ENCODE measurements at places on chromosomes 1 and 21.

- DNase-seq = no peak
These were observed 185.3 kb downstream of the AK5 start for GRCh38 chr1:77467021-77467595.

DNA sequence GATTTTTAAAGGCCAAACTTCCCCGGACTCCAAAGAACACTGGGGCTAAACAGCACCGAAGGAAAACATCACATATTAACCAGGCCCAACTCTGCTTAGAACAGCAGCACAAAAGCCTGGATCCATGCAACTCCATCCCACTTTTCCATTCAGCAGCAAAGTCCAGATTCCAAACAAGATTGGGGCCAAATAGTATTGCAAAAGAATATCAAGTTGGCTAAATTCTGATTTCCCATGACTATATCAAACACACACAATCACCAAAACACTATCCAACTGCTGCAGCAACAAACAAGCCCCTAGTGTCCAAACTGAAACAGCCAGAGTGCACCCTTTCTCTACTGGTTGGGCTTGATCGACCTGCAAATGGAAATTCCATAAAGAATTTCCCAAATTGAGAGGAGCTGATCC lies 19.4 kb upstream of the TMEM125 start:
- no peak for DNase-seq

- no peak for DNase-seq
These were observed 12.2 kb downstream of the TRABD2B start for GRCh38 chr1:47985018-47985417.

- no peak for DNase-seq
These were observed 29.6 kb downstream of the TOMM20 start for GRCh38 chr1:235098991-235099390.

- DNase-seq = no peak
These were observed 880.2 kb upstream of the NEGR1 start for GRCh38 chr1:73162564-73162963.

GRCh38 chr1:220875260-220875659 lies 4.0 kb upstream of the HLX start:
- no peak for DNase-seq

- no peak for DNase-seq
These were observed 134.8 kb downstream of the BACH1 start for GRCh38 chr21:29433366-29434059.

- no peak for DNase-seq
These were observed 17.5 kb downstream of the RHOU start for GRCh38 chr1:228752675-228753265.

- DNase-seq = no peak
These were observed 9.9 kb upstream of the CCN1 start for GRCh38 chr1:85570446-85571180.

DNA sequence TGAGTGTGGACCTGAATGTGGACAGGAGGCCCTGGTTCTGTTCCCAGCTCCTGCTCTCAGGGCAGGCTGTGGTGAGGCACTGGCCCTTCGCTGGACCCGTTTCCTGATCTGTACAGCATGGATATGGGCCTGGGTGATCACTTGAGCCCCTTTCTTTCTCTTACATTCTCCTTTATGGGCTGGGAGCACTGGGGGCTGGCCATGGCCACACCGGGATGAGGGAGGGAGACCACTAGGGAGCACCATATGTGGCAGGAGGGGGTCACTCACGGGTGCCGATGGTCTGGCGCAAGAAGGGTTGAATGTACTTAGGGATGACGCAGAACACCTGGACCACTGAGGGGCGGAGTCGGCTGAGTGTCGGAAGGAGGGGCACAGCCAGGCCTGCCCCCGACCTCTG lies 2.7 kb downstream of the DCST2 start:
- DNase-seq = no peak

GRCh38 chr1:193311226-193311948 lies 125.0 kb upstream of the B3GALT2 start:
- peak; percentile 29 for DNase-seq

DNA sequence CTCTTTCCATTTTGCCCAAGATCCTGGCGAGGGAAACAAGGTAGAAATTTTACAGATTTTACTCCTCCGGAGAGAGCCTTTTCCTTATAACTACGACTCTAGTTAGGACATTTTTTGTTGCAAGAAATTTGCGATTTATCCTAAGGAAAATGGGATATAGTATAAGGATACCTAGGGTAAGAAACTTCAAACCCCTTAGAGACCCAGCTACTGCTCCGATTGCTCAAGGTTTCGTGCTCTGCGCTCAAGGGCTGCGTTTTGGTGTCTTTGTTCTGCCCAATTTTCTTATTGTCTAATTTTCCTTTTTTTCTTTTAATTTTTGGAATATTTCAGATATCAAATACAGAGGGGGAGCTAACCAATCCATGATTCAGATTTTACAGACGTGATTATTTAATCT lies 1.5 kb downstream of the TTC3 start:
- DNase-seq = no peak

DNA sequence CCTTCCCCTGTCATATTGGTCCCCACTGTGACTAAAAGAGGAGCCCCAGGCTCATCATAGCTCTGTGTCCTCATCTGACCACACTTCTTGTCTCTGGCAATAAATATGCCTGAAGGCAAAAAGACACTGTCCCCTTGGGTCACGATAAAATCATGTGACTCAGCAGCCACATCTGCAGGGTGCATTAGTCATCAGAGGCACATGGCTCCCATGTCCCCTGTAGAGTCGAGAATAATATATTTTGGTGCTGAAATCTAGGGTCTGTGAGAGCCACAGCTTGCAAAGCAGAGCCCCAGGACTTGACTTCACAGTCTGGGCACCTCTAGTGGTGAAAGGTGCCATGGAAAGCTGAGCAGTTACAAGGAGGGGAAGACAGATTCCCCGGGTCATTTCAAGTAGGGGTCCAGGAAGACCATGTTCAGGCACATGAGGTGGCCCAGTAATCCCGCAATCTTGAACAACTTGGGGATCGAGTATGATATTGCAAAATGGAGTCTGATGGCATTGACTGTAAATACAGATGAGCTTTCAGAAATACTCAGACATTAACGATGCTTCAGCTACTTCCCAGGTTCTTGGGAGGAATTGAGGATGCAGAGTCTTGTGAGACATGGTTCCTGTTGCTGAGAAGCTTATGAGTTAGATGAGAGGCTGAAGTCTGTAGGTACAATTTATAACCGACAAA lies 68.6 kb downstream of the SLC35F3 start:
- DNase-seq = no peak

DNA sequence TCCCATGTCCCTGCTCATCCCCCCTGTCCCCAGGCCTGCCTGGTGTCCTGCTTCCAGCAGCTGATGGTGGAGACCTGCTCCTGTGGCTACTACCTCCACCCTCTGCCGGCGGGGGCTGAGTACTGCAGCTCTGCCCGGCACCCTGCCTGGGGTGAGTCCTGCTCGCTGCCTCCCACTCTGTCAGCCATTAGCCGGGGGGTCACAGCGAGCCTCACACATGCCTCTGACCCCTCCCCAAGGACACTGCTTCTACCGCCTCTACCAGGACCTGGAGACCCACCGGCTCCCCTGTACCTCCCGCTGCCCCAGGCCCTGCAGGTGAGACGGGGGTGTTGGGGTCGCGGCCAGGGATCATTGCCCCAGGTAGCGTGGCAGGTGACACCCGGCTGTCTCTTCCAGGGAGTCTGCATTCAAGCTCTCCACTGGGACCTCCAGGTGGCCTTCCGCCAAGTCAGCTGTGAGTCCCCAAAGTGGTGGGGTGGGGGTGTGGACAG lies 10.0 kb downstream of the SCNN1D start:
- DNase-seq = no peak

DNA sequence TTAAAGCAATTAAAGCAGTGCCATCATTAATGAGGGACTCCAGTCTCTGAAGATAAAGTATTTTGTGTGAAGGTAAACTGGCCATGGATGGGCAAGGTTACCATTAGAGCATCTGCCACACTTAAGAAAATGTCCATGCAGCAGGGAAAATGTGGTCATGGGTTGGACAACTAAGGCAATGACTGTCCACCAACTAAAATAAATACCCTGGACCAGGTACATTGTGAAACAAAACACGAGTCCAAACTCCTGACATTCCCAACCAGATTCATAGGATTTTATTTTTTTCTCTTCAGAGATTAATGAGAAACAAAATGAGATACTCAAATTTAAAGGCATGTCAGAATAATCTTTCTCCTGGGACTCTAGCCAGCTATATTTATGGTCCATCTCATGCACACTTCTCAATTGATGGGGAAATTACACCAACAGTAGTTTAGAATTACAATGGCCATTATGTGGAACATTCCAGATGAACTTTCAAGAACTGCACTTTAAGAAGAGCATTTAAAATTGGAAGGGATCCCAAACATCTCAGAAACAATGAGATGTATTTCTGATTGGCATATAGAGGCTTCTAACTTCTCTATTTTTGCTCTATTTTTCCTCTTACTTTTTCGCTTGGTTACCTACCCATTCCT lies 8.1 kb downstream of the GBP7 start:
- DNase-seq = no peak

DNA sequence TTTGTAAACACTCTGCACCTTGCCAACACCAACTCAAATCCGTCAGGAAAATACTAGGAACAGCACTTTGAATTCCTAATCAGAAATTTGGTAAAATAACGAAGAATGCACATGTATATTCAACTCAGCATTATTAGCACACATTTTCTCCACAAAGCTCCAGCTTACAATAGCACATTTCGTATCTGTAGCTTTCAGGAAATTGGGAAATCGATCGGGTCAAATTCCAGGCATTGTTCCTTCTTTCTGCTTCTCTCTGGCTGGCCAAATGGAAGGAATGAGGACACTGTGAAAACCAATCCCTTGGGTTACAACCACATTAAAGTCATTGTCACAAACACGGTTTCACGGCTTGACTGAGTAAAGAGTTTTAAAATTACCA lies 58.6 kb downstream of the NPHP4 start:
- no peak for DNase-seq

DNA sequence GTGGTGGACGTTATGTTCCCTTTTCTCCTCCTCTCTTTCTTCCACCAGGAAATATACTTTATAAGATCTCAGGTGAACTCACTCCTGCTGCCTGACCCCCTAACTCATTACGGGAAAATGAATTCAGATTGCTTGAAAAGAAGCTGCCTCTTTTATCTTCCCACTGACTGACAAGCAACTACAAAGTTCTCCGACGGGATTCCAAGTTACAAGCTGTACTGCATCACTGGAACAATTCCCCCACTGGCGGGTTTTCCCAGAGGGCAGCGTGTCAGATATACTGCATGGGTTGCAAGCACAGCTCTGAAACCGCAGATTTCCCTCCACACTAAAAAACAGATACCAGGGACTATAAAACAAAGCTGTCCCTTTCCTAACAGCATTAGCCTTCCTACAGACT lies 390.6 kb downstream of the KCTD3 start:
- DNase-seq = no peak

DNA sequence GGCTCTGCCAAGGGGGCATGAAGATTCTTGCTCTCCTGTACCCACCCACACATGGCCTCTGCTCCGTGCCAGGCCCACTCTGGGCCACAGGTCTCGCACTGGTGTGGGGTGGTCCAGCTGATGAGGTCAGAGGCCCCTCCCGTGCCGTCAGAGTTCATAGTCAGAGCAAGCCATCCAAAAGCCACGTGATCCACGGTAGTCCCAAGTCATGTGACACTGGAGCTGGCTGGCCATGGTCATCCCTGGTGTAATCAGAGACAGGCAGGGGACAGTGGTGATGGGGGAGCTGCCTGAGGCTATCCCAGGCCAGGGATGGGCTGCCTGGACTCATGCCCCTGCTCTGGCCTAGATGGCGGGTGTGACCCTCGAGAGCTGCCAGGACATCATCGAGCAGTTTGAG lies 10.5 kb downstream of the PLCH2 start:
- DNase-seq = no peak

GRCh38 chr1:60063561-60063960 lies 10.0 kb downstream of the C1orf87 start:
- no peak for DNase-seq

GRCh38 chr1:41045740-41046139 lies 24.2 kb upstream of the SLFNL1 start:
- no peak for DNase-seq

GRCh38 chr21:34113842-34114241 lies 40.5 kb downstream of the MRPS6 start:
- no peak for DNase-seq

DNA sequence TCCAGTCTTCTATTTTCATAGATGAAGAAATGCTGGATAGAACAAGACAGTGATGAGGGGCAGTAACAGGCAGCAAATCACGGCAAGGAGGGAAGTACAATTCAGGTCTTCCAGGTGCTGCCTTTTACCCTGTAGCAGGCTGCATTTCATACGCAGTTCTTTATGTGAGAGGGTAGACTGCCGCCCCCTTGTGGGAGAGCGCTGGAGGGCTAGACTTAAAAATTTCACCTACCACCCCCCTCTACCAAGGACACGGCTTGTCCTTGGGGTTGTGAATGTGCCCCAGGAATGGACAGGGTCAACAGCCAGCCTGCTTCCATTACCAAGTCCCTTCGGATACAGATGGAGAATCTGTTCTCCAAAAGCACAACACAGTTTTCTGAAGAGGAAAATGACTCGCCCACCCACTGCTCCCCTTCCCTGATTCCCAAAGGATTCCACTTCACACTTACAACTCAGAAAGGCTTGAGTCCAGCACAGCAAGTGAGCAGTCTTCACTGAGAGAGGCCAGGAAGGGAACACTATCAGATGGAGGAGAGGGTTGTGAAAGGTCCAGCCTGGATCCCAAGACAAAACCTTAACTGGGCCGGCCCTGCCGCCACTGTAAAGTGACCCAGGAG lies 7.4 kb downstream of the WDR77 start:
- DNase-seq = no peak

DNA sequence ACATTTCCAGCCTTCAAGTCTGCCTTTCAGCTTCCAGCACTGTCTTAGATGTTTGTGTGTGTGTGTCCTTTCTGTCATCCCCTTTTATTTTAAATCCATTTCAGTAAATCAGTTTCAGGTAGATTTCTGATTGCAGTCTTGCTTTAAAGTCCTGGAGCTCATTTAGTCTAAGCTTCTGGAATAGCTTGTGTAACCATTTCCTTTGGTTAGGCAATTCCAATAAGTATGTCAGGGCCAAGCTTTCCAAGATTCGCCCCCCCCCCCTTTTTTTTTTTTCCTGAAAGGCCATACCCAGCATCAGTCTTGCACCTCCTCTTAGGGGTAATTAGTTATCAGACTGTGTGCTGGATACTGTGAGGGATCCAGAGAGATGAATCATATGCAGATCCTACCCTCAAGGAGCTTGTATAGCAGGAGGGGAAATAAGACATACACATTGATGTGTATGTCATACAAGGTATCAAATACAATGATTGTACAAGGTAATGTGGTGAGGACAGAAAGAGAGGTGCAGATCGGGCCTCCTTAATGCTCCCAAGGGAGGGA lies 41.3 kb downstream of the NFYC start:
- DNase-seq = no peak
